ENCODE measurements at places on chromosomes 3 and 15.

DNA sequence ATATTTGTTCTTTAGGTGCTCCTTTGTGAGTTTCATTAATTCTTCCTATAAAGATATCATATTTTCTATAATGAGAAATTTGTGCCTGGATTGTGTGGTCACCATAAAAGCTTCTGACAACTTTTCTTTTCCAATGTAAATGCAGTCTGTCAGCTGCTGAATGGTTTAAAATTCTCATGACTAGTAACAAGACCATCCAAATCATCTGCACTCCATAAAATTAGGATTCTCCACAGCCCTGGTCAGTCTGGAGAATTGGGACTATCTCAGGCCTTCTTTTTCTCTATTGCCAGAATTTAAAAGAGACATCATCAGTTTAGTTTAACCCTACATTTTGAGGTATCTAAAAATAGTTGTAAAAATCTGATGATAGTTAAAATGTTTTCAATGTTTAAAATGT lies 180.9 kb downstream of the DTWD1 start:
- DNase-seq: no peak

- DNase-seq: no peak
Measured at GRCh38 chr3:99974989-99975388, 139.3 kb downstream of the FILIP1L start.

- DNase-seq: peak; percentile 27
Measured at GRCh38 chr3:4656059-4656458, 162.9 kb downstream of the ITPR1 start.

- no peak for DNase-seq
Measured at GRCh38 chr3:56125358-56126005, 342.8 kb downstream of the ERC2 start.

GRCh38 chr3:5053021-5053831 lies 68.9 kb upstream of the ARL8B start:
- no peak for DNase-seq

- no peak for DNase-seq
Measured at GRCh38 chr3:40961104-40961857, 238.0 kb upstream of the CTNNB1 start.

DNA sequence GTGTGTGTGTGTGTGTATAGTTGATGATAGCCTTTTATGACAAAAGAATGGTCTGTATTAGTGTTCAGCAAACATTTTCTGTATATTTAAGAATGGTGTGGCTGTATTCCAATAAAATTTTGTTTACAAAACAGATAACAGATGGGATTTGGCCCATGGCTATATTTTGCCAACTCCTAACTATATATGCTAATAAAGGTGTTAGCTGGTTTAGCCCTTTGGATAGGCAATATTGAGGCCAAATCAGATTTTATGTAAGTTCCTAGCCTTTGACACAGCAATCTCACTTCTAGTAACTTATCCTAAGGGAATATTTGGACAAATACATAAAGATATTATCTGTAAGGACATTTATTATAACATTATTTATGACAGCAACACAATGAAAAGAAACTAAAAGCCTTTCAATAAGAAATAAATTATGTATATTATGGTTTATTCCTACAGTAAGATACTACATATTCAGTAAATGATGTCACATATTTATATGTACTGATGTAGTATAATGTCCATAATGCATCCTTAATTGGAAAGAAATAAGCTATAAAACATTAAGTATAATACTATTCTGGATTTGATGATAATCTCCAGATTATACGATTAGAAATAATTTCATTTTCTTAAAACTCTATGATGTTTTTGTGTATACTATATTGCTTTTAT lies 264.0 kb downstream of the RBMS3 start:
- DNase-seq: no peak

GRCh38 chr3:134601539-134602439 lies 49.0 kb downstream of the KY start:
- DNase-seq: peak; percentile 58

DNA sequence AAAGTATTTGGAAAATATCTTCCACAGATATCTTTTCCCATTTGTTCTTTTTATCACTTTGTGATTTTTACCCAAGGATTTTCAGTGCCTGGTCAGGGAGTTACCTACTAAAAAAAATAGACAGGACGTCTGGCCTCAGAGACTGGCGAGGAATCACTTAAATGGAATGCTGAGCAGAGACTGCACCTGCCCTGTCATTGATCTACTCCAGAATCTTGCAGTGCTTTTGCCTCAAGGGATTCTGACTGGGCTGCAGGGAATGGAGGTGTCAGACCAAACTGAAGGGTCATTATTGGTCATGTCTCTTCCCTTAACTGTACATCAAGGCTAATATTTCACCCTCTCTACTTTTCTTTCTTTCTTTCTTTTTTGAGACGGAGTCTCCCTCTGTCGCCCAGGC lies 12.1 kb upstream of the RYR3 start:
- DNase-seq: no peak

- no peak for DNase-seq
Measured at GRCh38 chr15:67762610-67763368, 62.5 kb upstream of the SKOR1 start.
